Right ventricle myocardium superior (tissue), 1 donor: ENCODE measurements at places on chromosomes 12 and 14.

DNA sequence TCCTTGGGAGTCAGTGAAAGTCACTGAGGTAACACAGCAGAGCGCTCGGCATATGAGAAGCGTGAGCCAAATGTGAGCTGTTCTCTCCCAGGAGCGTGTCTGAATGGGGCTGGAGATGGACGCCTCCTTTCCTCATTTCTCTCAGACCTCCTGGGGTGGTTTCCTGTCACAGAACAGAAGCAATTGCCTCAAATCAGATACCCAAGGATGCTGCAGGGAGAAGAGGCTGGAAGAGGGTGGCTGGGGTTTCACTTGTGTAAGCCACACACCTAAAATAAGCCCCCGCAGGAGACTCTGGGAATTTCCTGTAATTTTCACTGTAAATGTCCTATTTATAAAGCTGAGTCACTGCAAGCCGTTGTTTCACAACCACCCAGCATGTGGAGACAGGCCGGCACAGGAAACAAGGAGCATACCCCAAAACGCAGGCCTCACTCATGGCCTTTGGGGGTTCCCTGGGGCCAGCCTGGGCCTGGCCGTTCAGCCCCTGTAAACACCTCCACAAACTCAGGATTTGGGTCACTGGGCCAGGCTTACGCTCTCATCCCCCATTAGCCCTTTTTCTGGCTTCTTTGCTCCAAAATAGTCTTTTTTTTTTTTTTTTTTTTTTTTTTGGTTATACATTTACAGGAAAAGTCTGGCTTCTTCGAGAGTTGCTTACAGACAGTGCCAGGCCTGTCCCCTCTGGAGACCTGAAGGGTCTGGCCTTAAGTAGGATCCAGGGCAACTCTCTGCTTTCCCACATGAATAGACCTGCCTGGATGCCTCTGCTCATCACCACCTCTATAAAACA lies 55.3 kb downstream of the VCPKMT start:
- peak; percentile 58 for DNase-seq

DNA sequence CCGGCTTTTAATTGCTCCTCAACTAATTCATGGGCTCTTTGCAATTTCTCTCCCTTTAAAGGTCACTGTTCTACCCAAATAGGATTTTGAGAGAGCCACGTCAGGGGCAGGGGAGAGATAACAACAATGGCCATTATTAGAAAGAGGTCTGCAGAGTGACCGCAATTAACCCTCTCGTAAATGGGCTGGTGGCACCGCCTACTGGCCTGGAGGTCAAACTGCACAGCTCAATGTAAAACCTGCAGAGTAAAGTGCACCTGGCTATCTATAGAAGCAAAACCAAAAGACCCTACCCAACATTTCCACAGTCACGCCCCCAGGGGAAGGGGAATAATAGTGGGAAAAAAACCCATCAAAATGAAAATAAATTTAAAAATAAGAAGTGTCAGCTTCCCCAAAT lies 21.6 kb upstream of the CLEC4E start:
- no peak for DNase-seq

GRCh38 chr12:92974759-92975158 lies 45.7 kb upstream of the EEA1 start:
- no peak for DNase-seq

DNA sequence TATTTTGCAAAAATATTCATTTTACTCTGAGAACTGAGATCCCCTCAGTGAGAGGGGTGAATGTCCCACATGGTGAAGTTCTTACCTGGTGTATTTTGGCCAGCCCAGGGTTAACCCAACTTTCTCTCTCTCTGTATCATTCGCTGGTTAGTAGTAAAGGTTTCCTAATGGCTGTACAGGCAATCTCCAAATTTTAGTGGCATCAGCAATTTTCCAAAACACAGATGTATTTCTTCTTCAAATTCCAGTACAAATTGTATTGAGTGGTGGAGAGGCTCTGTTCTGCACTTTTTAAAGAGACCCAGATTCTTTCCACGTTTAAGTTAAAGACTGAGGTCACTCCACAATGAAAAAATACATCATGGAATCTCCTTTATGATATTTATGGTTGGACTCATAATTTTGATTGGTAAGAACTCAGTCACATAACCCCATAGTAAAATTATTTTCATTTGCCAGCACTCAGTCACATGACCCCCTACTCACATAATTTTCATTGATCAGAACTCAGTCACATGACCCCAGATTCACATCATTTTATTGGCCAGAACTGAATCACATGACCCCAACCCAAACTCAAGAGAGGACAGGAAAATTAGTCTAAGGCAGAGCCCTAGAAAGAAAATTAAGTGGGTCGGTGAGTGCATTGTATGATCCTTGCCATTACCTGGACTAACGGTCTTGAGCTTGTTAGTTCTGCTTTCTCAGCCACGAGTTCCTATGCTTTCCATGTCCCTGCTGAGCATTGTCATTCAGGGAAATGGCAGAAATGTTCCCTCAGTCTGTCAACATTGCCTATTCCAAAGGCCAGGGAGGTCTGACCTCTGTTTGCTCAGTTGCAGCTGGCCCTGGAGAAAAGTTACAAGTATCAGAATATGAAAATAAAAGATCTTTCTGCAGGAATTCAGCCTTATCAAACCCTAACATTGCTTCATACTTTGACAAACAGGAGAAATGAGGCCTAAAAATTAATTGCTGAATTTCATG lies 1536.2 kb downstream of the AACS start:
- DNase-seq = no peak

DNA sequence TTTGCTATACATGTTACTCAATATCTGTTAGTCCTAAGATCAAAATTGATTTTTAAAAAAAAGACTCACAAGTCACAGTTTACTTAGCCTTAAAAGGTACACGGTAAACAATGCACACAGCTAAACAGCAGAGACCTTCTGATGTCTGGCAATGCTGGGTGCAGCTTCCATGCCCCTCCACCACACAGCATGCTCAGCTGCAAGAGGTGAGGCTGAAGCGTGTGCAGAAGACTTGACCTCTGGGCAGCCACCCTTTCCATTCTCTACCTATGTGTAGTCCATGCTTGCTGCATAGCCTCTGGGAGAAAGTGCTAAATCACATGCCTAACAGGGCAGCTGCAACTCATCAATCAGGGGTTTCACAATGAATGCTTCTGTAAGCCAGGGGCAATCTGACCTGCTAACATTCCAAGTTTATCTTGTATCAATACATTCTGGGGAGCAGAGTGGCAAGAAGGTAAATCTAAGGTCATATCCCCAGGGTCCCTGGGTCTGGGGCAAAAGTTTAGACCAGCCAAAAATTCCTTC lies 44.5 kb upstream of the AMN1 start:
- no peak for DNase-seq

- DNase-seq = no peak
These were observed 4.8 kb upstream of the PRPF40B start for GRCh38 chr12:49618576-49618975.

GRCh38 chr12:85920324-85920947 lies 46.3 kb downstream of the NTS start:
- DNase-seq = no peak
